A549 (cell line): ENCODE measurements at places on chromosomes 4 and X.
A peak's percentile ranks its signal among the peaks of the same experiment; 100 is the strongest.

DNA sequence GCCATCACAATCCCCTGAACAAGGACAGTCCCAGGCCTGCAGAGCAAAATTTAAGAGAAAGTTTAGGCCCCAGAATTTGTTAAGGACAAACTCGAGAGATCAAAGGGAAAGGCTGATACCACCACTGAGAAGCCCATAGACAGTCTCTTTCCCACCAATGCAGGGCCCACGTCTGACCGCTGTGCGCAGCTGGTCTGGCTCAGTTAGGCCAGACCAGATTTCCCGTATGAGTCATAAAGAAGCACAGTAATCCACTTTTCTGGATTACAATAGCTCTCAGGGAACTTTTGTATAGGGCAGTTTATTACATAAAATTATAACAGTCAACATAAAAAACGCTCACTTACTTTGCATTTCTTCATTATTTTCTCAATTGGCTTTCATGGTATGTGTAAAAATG, 259.5 kb downstream of the RCHY1 start:
- no peak for DNase-seq

- DNase-seq, result no peak
Observed at GRCh38 chrX:19683817-19684216, 168.5 kb upstream of the MAP3K15 start.

DNA sequence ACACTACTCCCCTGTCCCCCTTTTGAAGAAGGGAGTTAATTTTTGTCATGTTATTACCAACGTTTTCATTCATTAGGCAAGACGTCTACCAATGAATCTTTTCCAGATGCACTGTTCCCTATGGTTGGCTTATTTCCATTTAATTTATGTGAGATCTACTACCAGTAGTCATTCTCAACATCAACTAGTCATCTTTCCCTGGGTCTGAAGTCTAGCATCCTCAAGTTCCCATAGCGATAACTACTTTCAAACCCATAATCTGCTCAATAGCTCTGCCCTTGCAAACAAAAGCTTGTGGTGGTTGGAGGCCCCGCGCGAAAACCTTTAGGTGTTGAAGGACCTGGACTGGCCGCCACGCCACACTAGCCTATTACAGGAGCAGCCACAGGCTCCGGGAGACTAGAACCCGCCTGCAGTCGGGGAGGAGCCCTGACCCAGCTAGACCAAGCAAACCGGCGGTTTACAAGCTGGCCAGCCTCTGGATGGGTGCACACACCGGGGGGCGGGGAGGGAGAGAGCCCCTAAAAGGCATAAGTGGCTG, 746 bp downstream of the PPAT start:
- DNase-seq, result peak; percentile 72

DNA sequence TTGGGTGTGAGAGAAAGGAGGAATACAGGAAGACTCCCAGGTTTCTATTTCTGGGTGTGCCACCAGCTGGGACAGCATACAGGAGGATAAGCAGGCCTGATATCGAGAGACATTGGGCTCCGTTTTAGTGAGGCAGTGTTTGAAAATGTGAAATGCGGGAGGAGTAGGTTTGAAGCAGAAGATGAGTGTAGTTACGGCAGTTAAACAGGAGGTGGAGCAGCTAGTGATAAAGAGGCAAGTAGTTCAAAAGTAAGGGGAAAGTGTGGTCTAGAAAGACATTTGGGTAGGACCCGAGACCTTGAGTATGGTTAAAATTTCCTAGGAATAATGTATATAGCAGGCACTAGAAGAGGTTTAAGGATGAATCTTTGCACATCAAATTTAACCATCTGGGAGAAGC, 42.4 kb downstream of the DCUN1D4 start:
- peak; percentile 13 for DNase-seq

DNA sequence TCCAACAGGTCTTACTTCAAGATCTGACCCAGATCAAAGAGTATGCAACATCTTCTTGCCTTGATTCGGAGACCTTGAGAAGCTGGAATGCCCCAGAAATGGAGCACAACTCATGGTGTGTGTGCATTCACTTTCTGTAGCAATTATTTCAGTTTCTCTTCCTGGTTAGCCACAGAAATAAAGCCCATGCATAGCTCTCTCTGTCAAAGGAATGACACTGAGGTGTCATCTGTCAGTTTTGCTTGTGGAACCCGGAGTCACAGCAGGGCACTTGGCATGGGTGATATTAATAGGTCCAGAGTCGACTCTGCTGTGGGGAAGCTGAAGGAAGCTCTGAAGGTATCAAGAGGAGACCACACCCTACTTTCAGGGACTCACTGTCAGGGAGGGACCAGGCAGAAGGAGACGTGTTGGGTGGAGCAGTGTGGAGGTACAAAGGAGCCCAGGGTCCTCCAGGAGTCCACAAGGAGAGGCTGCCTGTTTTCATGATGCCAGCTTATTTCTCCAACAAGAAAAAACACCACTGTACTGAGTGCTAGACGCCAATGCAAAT, 10.7 kb downstream of the CLNK start:
- no peak for DNase-seq
